ENCODE measurements at places on chromosomes 7 and 10.

DNA sequence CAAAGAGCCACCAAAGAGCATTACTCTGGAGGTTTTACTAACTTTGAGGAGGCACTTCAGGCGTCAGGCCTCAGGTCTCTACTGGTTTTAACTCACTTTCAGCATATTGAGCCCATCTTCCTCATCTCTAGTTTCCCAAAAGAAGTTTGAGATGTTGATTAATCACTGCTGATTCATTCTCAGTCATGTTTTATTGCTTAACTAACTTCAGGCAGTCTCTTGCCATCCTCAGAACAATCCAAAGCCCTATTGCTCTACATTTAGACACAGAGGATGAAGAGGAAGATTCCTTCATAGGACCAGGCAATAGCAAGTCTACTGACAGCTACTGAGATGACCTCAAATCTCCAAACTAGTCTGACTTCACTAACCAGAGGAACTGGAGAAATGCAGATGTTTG, 39.1 kb upstream of the BET1 start:
- no peak for DNase-seq

DNA sequence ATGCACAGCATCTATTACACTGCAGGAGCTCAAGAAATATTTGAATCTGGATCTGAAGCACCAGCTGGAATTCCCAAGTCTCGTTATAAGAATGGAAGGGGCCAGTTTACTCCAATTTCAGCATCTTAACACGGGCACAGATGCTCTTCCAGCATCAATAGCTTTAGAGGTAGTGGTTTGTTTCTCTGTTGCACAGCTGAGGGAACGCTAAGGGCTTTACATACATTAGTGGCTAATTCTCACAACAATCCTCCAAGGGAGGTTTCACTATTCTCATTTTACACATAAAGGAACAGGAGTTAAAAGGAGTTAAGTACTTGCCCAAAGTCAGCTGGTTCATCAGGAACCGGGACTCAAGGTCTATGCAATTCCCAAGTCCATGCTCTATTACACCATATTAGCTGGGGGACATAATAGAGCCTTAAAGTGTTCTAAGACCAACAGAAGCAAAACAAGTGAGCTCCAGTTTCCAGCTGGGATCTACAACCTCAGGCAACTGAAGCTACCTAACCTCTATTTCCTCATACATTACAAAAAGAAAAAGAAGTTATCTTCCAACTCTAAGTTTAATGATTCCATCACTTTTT, 9.9 kb downstream of the XPNPEP1 start:
- no peak for DNase-seq

DNA sequence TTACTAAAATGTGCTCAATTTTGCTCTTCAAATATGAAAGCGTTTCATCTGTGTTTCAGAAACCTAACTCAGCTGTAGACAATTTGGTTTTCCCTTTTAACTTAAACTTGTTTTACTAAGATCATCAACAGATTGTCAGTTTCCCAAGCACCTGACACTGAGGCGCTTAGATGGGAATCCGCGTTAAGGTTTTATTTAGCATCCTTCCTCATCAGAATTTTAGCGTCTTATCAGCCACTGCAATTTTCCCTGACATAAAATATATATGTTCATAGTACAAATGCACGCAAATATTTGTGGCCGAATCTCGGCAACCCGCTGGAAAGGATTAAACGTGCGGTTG, 1.2 kb downstream of the SGCE start:
- no peak for DNase-seq

DNA sequence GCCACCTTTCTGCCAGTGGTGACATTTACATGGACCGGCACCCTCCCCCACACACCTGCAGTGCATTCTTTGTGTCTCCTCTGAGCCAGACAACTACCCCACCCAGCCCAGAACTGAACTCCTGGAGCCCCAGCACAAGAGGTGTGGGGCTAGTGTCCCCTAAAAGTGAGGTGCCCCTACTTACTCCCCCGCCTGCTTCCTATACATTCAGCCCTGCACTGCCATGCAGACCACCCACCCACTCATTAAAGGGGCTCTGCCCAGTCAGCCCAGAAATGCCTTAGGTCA, 1.9 kb downstream of the SAP25 start:
- DNase-seq: no peak

GRCh38 chr7:97982647-97983046, 7.3 kb downstream of the OCM2 start:
- DNase-seq: no peak

GRCh38 chr7:116554911-116555310, 30.1 kb downstream of the CAV1 start:
- DNase-seq: no peak

DNA sequence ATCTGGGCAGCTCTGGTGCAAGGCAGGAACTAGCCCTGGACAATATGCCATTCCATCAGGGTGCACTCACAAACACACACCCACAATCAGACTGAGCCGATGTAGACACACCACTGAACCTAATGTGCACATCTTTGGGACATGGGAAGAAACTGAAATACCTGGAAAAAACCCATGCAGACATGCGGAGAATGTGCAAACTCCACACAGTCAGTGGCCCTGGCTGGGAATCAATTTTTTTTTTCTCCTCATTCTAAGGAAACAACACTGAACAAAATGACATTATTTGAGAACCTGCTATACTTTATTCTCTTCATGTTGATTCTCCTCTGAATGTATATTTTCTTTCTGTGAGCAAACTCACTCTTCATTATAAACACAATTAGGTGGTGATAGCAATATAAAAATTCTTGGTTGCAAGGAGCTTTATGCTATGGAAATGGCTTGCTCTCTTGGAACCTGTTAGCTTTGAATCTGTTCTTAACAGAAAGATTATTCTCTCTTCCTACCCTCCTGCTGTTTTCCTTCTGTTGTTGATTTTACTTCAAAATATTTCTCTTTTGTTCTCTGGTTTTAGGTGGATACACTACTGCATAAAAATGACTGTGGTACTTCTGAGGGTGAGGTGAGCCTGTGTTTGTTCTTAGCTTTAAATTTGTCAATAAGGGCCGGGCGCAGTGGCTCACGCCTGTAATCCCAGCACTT, 33.0 kb upstream of the MICU1 start:
- DNase-seq: no peak

DNA sequence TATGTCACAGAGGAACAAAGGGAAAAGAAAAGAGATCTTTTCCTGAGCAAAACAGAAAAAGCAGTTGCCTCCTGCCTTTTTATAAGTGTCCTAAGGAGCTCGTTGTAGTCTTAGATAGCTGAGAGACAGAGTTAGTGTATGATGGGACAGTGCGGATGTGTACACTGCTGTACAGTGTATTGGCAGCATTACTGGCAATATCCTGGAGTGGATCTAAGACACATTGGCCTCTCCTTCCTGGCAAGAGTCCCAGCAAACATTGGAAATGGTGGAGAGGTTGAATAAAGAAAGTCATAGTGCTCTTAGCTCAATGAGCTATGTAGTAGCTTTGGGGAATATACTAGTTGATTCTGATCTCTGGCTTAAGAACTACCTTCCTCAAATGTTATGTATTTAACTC, 22.7 kb downstream of the GARS1 start:
- DNase-seq: no peak

GRCh38 chr10:3366043-3366442, 193.5 kb upstream of the PITRM1 start:
- no peak for DNase-seq

Data from stimulated activated CD4-positive, alpha-beta T cell treated with anti-CD3 and anti-CD28 coated beads, Interleukin-1b, Interleukin-23, amount 100 ng/mL, for 1 hour (primary cell).